SHP77 (cell line): ENCODE measurements at places on chromosomes 12 and 14.

- no peak for DNase-seq
Observed at GRCh38 chr14:91961297-91962220, 14.1 kb upstream of the FBLN5 start.

- peak; percentile 56 for DNase-seq
Observed at GRCh38 chr14:103292426-103293374, 41.3 kb upstream of the EIF5 start.

DNA sequence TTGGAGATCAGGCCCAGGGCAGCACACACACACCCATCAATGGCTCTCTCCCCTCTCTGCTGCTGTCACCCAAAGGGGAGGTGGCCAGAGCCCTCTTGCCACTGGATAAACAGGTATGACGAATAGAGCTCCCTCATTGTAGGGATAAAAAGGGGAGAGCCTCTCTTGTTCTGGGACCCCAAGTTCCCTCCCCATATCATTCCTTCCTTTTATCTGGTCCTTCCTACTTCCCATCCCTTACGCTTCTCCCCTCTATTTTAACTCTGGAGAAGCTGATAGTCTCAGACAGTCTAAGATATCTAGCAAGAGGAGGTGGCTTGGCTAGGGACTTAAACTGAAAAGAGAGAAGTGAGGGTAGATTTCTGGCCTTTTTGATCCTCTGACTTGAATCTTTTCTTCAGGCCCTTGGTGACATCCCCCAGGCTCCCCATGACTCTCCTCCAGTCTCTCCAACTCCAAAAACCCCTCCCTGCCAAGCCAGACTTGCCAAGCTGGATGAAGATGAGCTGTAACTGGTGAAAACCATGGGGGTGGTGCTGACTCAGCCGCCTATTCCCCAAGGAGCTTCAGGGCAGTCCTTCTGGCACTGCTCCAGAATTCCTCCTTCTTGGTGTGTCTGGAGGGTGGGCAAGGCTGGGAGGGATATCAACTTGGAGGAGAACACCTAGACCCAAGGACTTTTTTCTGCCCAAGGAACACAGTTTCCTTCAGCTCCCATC lies 5.3 kb downstream of the ARHGEF25 start:
- DNase-seq, result no peak

DNA sequence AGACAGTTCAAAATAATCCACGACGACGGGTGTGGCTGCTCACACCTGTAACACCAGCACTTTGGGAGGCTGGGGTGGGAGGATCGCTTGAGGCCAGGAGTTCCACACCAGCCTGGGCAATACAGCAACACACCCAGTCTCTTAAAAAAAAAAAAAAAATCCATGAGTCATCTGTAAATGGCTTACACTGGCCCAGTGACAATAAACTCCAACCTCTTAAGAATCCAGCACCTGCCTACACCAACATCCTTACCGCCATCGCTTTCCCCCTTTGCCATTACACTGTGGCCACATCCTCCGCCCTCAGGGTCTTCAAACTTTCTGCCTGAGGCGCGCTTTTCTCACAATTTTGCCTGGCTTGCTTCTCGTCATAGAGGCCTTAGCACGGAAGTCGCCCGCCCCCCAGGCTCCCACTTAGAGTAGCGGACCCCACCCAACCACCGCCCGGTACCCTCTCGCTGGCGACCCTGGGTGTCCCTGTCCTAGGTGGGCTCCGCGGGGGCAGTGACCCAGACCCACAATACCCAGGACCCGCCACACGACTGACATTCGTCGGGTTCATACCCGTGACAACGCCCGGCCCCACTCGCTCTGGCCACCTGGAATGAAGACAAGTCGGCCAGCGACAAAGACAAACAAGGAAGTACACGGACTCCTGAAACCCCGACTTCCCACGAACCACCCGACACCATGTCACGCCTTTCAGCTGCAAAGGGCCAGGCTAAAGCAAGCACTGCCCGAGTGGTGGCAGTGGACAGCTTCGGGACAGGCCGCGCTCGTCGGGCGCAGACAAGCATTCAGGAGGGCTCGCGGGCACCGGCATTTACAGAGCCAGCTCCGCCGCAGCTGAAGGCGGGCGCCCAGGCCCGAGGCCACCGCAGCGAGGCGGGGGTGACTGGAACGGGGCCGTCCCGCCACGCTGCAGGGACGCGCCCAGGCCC lies 636 bp downstream of the GOLGA3 start:
- peak; percentile 16 for DNase-seq
